Cortex of kidney (tissue), 1 donor: ENCODE measurements at places on chromosomes 5 and 9.

GRCh38 chr5:61051267-61051666, 106.3 kb downstream of the NDUFAF2 start:
- DNase-seq: no peak

DNA sequence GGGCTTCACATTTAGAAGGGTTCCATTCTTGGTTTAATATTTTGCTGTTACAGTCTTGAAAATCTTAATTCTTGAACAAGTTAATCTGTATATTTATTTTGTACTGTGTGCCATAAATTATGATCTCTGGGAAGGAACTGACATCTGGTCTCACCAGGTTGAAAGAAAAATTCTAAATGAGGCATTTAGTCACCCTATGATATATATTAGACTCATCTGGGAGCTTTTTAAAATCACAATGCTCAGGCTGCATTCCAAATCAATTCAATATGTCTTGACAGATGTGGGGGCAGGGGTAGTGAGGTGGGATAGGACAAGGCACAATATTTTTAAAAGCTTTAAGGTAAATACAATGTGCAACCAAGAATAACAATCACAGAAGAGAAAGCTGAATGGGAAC, 569.2 kb downstream of the PRR16 start:
- no peak for DNase-seq

DNA sequence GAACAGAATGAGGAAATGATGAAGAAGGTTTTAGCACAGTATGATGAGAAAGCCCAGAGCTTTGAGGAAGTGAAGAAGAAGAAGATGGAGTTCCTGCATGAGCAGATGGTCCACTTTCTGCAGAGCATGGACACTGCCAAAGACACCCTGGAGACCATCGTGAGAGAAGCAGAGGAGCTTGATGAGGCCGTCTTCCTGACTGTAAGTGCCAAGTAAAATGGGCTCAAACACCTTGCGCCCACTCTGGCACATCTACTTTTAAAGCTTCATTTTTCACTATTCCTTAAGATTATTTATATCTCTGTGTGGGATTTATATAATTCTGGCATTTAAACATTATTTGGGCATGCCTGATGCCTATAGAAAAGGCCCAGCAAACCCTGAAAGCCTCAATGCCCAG, 55.6 kb downstream of the CMYA5 start:
- no peak for DNase-seq

GRCh38 chr9:101902051-101902450, 163.6 kb upstream of the GRIN3A start:
- DNase-seq: no peak

DNA sequence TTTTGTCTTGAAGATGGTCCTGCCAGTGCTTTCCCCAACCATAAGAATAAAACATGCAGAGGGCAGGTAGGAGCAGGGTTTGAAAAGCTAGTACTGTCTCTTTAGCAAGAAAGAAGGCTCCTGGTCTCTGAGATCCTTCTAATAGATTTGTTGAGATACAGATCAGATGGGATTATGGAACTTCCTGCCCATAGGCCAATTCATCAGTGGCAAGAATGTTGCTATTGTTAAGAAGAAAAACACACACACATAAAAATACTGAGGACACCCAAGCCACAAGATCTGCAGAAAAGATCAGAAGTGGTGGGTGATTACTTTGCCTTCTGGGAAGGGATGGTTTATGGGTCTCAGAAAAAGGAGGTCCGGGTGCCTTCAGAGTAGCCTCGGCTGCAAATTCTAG, 59.8 kb downstream of the TNC start:
- DNase-seq: no peak

GRCh38 chr5:145316282-145316681, 518.9 kb downstream of the PRELID2 start:
- DNase-seq: no peak

- DNase-seq: no peak
Observed at GRCh38 chr5:159917994-159918393, 1.7 kb downstream of the ADRA1B start.

DNA sequence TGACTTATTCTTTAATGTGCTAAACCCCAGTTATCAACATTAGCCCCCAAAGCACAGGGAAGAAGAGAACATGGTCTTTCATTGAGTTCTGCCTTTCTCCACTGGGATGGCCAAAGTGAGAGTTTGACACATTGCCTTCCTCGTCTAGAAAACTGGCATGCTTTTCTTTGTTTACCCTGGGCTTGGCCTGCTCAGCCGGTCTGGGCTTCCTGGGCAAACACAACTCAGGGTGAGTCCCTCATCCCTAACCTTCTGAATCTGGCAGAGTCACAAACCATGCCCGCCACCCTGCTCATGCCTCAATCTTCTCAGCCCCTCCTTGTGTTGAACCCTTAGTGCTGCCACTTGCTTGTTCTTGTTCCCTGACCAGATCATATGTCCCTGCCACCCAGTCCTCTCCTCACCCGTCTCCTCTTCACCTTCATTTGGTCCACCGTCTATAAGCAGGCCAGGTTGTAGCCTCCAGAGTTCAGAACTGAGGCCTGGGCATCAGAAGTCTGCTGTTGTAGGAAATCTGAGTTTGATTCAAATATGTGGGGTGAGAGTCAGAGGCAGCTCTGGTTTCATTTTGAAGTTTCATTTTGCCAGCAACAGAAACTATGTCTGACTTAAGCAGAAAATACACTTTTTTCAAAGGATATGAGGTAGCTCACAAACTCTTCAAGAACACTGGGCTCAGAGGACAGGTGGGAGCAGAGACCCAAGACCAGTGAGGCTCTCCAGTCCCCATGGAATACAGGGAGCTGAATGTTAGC, 217.6 kb downstream of the NDUFS4 start:
- DNase-seq: no peak

GRCh38 chr9:125963932-125964331, 216.8 kb downstream of the PBX3 start:
- DNase-seq: no peak

DNA sequence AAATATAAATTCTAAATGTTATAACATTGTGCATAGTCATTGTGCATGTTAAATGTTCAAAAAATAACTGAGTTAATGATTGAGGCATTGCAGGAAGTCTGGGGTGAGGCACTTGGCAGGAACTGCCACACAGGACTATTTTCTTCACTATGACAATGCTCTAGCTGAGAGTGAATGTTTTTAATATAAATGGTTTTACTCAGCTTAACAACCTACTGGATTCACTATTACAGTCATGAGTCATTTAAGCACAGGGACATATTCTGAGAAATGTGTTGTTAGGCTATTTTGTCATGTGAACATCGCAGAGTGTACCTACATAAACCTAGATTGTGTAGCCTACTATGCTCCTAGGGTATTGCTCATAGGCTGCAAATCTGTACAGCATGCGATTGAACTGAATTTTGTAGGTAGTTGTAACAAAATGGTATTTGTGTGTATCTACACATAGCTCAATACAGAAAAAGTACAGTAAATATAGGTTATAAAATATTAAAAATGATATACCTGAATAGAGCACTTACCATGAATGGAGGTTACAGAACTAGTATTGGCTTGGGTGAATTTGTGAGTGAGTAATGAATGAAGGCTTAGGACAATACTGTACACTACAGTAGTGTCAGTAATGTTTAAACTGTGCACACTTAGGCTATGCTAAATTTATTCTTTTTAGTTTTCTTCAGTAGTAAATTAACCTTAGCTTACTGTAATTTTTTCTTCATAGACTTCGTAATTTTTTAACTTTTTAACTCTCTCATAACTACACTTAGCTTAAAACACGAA, 346.1 kb upstream of the PTGER4 start:
- no peak for DNase-seq

DNA sequence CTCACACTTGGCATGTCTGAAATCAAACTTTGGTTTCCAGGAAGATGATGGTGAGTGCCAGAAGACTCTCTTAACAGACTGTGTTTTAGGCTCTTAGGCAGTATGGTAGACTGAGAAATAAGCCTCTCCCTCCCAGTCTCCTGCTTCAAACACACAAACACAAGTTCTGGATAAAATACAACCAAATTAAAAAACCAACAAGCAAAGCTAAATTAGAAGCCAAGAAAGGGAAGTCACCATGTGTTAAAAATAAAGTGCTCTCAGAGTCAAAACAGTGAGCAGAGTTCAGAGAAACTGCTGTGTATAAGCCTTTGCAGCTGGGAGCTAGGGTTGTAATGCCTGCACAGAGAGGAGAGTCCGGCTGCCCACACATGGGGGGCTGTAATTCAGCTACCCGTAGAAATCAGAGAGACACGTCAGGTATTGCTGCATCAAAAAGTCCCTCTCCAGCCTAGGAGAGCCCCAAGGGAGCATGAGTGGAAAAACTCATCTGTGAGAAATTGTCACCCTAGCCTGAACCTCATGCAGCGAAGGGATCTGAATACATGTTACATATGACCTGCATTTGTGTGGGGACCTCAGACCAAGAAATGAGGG, 62.6 kb downstream of the ANGPTL2 start:
- no peak for DNase-seq

DNA sequence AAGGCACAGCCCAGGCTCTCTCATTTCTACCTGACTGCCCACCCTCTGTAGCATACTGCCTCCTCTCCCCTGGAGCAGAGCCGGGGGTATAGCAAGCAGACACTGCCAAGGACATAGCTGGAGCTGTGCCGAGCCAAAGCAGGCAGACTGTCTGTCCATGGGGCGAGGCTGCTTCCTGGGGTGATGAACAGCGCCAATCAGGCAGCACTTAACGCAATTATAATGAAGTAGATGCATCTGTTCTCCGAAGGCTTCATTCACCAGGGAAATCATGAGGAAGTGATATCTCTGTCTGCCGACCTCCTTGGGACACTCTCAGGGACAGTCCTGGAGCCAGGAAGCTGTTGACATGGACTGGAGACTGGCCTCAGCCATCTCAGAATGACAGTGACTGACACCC, 230.7 kb downstream of the ASTN2 start:
- DNase-seq: no peak

- DNase-seq: no peak
Observed at GRCh38 chr9:120210274-120210673, 369.7 kb downstream of the CDK5RAP2 start.

DNA sequence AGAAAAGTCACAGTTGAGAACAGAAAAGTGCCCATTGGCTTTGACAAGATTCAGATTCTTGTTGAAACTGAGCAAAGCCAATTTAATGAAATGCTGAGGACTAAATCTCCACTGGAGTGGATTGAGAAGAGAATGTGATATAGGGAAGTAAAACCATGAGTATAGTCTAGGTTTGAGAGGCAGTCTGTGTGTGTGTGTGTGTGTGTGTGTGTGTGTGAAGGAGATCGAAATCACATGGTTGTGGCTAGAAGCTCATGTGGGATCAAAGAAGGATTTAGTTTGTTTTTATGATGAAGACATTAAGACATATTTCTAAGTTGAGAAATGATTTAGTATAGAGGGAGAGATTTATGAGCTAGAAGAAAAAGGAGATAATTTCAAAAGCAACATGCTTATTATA, 275.7 kb upstream of the DAB2 start:
- DNase-seq: no peak

DNA sequence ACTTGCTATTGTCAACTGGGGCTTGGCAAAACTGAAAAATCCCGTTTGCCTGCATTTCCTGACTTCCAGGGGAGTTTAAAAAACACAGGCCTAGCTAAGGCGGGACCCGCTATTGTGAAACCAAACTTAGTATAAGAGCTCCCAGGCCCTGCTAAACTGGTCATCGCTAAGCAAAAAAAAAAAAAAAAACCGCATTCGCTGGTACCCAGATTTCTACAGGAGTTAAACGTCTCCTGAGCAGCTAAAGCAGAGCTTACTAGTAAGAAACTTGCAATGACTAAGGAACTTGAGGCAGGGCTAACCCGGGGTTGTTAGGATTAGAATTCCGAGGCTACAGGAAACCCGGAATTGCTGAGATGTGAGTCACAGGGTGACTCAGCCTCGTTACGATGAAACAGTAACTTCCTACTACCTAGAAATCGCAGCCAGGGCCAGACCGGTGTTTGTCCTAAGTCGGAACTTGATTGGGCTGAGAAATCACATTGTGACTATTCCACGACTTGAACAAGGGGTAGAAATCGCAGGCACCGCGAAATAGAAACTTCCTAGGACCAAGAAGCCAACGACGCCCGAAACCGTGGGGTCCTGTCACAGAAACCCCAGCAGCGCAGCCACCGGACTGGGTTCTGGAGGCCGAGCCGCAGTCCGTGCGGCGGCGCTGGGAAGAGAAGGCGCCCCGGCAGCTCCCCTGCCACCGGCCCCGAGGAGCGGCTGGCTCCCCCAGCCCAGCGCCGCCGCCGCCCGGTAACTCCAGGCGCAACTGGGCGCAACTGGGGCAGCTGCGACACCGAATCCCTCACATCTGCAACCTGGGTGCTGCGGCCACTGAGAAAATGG, 89.4 kb downstream of the ANXA2R start:
- DNase-seq: no peak

GRCh38 chr5:83662558-83662957, 58.1 kb downstream of the HAPLN1 start:
- no peak for DNase-seq

DNA sequence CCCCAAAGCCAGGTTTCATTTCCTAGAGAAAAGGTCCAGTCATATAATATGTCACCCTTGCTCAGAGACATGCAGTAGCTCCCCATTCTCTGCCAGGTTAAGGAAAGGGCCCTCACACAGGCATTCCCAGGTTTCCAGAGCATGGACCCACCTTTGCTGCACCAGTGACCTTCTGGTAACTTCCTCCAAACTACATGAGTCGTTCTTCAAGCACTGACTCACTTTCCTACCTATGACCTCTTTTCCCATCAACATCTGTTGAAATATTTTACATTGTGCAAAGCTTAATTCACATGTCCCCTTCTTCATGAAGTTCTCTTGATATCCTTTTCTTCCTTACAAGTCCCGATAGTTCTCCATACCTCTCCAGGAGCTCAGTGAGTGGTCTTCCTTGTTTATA, 25.9 kb downstream of the SH3TC2 start:
- no peak for DNase-seq

DNA sequence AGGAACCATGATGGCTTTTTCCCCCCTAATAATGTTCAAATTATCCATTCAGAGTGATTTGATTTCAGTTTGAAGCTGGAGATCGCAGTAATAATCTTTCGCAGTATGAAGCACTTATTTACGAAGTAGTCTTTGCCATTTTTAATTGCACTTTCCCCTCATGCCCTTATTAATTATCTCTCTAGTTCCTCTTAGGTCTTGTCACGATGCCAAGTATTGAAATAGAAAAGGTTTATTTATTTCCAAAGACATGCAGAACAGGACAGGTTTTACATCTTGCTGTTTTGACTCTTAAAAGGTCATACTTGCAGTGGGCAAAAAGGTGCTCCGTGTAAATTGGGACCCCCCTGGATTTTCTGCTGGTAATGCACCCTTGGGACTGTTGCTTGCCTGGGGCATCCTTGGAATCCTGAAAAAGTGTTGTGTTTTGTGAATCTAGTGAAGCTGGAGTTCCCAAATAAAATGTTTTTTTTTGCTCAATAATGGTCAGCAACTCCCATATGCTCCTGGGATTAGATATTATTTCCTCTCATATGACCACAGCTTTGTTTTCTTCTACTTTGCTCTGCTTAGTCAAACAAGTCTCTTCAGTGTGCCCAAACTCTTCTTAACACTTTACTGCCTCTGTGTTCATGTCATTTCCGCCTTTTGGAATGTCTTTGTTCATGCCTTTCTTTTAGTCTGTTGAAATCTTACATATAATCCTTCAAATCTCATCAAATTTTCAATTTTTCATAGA, 278.3 kb downstream of the TMEM38B start:
- DNase-seq: no peak
